LNCaP clone FGC (cell line): ENCODE measurements at places on chromosomes 2 and 18.

GRCh38 chr2:27736031-27736889 is 35.3 kb upstream of the MRPL33 start:
- no peak for DNase-seq

DNA sequence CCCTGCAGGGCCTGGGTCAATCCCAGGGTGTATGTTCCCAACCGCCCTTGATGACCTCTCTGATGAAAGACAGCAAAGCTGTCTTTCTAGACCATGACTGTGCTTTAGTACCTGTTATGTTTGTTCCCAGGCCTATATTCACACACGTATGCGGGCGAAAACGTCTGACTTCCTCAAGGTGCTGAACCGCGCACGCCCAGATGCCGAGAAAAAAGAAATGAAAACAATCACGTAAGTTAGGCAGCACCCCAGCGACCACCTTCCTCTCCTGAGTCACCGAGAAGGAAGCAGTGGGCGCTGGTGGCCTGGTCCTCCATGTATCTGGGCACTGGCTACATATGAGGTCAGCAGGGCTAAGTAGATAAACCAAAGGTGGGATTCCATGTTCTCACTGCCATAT is 11.1 kb upstream of the GPBAR1 start:
- DNase-seq = no peak

DNA sequence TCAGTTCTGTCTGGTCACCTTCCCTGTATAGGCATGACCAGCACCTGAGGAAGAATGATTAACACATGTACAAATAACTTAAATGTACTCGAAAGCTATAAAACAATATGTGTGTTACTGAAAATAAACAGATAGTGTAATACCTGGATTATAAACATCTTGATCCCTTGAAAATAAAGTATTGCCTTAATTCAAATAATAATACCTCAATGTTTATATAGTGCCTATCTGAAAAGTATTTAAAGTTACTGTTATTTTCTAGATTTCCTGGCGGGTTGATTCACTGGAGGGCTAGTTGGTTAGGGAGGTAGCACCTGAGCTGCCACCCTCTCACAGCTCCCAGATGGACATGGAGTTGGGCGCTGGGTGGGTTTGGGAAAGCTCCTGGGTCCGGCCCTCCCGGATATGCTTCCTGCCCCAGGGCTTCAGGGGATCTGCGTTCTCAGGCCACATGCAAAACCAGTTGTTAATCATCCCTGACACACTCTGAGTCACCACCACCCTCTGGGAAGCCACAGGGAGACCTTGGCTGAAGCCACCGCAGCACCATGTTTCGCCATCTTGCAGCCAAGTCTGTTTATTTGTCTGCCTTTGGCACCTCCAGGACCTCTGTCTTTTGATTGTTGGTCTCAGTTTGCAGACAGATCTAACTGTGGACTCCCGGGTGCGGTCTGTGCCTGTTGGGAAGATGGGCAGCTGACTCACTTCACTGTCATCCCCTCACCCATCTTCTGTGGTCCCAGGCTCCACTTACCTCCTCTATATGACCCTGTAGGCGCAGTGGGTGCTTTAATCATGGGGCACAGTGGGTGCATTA is 35.3 kb downstream of the RAB31 start:
- DNase-seq = no peak

DNA sequence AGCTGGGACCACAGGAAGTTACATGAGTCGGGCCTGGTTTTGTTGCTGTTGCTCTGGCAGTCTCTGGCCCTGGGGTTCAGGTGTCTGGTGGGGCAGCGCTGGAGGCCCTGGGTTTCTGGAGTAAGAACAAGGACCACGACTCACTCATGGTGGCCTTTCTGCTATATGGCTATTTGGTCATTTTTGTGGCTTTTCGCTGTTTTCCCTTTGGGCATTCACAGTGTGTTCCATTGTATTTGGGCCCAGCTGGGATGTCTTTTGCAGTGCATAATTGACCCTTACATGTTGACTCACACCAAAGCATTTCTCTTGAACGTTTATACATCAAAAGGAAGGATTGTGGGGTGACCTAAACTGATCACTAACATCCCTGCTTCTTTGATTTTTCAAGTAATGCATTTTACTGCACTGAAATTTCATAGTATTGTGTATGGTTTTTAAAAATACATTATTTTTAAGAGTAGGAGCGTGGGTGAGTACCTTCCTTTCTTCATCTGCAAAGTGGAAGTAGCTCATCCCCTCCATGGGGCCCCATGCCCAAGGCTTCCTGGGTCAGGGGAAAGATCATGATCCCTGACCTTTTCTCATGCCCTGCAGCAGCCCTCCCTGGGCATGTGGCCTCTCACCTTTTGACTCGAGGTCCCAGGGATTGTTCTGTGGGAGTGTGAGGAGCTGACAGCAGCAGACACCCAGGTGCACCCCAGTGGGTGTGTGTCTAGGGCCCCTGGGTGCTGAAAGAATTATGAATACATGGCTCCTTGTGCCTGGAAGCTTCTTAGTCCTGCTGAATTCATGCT is 225.5 kb downstream of the AGAP1 start:
- no peak for DNase-seq

GRCh38 chr2:23593752-23594459 is 208.9 kb downstream of the KLHL29 start:
- peak; percentile 52 for DNase-seq

DNA sequence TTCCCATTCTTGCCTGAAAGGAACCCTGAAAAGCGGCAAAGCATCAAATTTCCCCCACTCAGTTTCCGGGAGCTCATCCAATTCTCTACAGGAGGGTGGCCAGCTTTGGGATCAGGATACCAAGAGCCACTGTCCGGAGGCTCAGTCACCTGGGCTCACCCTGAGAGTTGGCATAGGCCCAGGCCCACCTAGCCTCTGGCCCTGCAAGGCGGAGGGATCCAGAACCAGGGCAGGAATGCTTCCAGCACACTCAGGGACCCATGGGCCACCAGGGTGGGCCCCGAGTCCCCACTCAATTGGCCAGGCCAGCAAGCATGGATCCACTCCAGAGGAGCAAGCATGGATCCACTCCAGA is 432.9 kb upstream of the MYT1L start:
- DNase-seq = no peak

- DNase-seq = no peak
Observed at GRCh38 chr2:1911811-1912210, 167.5 kb upstream of the PXDN start.

DNA sequence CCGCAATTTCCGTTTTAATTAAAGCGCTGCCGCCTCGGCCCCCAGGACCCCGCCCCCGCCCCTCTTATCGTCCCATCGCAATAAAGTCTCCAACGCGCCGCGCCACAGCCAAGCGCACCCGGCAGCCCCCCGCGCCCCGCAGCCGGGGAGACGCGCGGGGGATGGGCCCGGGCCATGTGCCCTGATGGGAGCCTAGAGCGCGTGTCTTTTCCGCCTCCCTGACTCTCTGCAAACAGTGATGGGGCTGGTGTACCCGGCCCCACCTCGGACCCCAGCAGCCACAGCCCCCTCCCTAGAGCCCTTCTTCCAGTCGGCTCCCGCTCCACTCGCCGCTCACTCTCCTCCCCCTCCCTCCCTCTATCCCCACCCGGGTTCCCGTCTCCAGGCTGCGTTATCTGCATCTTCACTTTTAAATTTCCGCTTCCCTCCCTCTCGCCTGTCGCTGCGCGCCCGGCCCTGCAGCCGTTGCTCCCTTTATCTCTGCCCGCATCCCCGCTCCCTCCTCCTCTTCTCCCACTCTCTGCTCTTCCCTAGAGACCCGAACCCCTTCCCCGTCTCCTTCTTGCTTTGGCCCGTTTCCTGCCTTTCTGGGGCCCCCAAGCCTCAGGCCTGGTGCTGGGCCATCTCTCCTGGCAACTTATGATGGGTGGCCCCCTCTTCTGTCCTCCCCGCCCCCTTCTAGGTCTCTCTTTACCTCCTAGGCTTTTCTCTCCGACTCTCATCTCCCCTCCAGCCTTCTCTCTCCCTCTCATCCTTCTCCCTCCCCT is 524 bp upstream of the FEV start:
- DNase-seq = no peak

- peak; percentile 26 for DNase-seq
Observed at GRCh38 chr2:98505311-98505808, 60.7 kb downstream of the INPP4A start.

DNA sequence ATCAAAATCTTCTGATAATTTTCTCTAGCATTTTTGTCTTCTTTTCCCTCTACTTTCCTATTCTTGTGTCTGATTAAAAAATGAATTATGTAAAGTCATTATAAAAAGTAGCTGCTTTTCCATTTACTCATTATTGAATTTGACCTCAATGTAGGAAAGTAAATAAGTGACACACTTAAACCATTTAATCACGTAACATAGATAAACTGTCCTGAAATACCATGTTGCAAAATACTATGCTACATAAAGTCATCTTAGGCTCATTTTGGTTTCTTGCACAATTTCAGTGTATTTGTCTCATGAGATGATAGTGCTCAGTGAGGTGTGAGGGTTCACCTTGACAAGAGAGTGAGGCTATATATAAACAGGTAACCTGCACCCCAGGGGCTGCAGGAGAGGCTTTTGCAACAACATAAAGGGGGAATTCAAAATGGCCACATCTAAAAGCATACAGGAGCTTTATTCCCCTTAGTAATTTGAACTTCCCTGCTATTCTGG is 502.7 kb downstream of the RNF144A start:
- DNase-seq = no peak

- DNase-seq = no peak
Observed at GRCh38 chr2:74223941-74224770, 25.7 kb downstream of the MTHFD2 start.

- no peak for DNase-seq
Observed at GRCh38 chr2:68911246-68911645, 40.0 kb upstream of the BMP10 start.

DNA sequence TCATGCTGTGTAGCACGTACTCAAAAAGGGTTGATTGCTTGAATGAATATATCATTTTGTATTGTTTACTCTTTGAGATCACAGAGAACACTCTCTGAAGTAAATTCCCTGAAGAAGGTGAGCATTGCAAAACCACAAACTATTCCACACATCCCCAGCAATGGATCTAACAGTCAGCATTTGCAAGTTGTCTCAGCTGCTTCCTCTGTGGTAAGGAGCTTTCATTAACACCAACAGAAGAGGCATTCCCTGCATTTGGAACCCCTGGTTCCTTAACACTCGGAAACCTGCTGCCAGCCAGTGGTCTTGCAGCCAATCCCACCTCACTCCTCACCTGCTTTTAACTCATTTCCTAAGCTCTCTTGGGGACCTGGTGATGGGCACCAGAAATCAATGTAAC is 108.4 kb downstream of the IRS1 start:
- DNase-seq = no peak

DNA sequence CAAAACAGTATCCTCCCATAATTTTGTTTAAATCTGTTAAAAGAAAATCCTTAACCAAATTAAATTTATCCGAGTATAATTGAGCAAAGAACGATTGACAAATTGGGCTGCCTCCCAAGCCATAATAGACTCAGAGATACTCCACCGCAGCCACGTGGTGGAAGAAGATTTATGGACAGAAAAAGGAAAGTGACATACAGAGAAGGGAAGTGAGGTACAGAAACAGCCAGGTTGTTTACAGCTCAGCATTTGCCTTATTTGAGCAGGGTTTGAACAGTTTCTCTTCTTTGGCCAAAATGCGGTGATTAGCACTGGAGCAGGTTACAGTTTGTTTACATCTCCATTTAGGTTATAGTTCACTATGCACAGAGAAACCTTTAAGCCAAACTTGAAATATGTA is 60.8 kb downstream of the KYNU start:
- no peak for DNase-seq

DNA sequence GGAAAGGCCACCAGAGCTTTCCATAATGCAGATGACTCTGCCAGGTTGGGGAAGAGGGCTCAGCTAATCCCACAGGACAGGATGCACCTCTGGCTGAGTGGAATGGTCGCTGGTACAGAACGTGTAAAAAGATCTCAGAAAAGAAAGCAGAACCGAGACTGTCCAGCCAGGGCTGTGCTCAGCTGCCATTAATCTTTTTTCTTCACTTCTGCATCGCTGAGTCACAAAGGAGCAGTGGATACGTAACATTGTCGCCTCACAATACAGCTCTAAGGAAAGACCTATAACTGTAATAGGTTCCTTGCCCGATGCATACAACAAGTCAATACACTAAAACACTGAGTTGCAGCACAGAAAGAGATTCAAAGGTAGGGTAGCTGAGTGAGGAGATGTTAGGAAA is 354.2 kb downstream of the EN1 start:
- no peak for DNase-seq

DNA sequence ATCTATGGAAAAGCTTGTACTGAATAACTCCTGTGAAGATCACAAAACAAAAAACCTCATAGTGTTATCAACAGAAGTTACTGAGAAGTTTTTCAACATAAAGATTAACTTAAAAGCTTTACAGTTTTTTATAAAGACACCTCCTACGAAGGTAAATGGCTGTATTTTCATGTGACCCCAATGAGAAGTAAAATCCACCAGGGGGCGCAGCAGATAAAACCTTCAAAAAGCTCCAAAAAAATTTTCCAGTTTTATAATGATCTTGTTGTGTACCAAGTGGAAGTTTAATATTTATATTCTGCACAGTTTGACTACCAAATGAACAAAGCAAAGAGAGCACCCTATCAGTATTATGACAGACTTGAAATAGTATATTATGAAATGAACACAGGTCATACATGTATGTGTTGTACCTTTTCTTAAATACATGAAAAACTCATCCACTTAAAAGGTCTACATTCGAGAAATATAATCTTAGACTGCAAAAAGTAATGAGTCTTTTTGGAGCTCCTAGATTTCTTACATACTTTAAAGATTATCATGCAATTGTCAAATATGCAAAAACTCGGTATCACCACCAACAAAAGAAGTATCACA is 38.5 kb downstream of the PNO1 start:
- DNase-seq = no peak

- DNase-seq = no peak
Observed at GRCh38 chr2:37110306-37111212, 26.2 kb downstream of the GPATCH11 start.

GRCh38 chr2:9618410-9618809 is 12.4 kb downstream of the YWHAQ start:
- no peak for DNase-seq

DNA sequence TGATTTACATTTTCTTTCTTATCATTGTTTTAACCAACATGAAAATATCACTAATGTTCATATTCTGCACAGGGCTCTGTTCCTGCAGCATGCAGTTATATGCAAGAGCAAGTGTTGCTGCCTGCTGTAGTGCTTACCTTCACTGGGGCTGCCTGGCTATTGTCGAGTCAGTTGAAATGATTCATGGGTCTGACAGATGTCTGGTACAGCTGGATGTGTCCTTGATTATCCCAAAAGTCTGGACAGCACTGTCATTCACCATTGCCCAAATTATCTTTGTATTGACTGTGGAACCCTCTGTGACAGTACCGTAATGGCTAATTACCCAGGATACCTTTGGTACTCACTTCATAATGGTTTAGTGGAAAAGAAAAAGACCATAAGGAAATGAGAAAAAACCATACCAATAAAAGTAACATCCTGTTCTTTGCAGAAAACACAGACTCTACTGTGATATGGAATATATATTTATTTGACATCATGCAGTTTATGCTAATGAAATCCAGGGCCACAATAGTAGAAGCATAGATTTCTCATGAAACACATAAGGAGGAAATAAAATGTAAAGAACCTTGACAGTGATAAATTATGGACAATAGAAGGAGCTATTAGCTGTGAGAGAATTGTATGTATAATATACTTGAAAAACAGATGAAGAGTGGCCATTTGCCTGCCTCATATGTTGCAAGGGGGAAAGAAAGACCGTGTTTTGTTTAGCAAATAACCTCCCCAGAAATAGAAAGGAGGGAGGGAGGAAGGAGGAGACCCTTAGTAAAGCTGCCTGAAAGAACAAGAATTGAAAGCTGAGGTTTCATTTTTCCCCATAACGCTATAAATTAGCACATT is 249.8 kb upstream of the ATP5MC3 start:
- DNase-seq = no peak
